ENCODE measurements at places on chromosomes 12 and 14. TPM values are rescaled to one million over a fixed set of nuclear protein-coding genes. Genes with fewer than 3 reads are reported as not detected.

Gene GPR84
- total RNA-seq, result not detected

- no peak overlapping the region for H3K4me3 ChIP-seq
- no peaks in the 10 kb centered on the region for H3K27me3 ChIP-seq
- no peaks in the 10 kb centered on the region for H3K36me3 ChIP-seq
- no peak for DNase-seq
Observed at GRCh38 chr14:95290021-95290420, 29.7 kb downstream of the CLMN start.

Gene GLIPR1L2
- total RNA-seq, result not detected

Gene DEGS2
- 53.0 TPM for total RNA-seq

Gene SSTR1
- 15.6 TPM for total RNA-seq

Gene RAD9B
- total RNA-seq, result 0.73 TPM

GRCh38 chr12:114710151-114710550 is 26.2 kb upstream of the TBX3 start:
- no peaks in the 10 kb centered on the region for H3K4me1 ChIP-seq
- peaks cover 44% of the 10 kb centered on the region for H3K27me3 ChIP-seq
- no peak overlapping the region for H3K4me3 ChIP-seq
- DNase-seq, result no peak

DNA sequence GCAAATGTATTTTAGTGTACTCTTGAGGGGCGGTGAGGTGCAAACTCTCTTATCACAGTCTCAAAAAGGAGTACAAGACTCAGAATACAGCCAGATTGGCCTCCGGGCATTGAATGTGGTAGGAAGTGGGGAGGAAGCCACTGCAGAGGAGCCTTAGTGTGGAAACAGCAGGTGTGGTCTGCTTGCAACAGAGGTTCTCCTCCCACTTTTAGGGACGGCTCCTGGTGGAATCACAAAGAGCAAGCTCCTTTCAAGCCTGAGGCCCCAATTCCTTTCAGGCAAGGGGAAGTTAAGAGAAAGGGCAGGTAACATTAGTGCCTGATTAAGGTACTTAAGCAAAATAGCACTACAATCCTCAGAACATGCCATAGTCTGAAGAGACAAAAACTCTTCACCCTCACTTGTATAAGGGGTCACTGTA is 23.7 kb upstream of the SLC2A3 start:
- no peak for DNase-seq
- peak overlapping the region; percentile 72 for H3K27ac ChIP-seq
- H3K4me3 ChIP-seq, result no peak overlapping the region
- H3K36me3 ChIP-seq, result no peaks in the 10 kb centered on the region

DNA sequence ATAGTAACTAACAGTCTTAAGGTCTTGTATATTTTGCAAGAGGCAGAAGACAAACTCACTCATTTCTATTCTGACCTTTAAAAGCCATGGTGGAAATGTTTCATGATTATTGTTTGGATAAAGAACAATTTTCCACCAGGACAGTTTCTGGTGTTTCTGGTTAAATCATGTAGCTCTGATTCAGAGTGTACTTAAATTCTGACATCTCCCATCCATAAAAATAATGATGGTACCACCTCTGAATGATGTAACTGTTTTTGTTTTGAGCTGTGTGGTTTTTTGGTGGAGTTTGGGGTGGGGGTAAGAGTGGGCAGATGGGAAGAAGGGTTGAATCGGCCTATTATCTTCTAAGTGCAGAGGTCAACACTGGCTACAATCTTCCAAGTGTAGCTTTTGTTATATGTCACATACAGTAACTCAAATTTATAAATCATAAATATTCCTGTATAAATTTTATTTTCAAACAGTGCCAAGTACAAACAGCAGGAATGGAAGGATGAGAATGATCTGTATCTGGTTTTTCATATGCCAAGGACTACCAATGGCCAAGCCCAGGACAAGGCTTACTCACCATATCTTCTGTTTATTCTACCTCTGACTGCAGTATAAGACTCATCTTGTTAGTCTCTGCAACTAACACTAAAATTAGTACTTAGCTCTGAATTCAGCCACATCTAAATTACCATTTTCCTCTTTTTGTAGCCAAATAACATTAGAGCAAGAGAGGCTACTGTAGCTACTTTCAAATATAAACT is 108.7 kb downstream of the BCAT1 start:
- H3K36me3 ChIP-seq, result no peaks in the 10 kb centered on the region
- DNase-seq, result no peak
- no peaks in the 10 kb centered on the region for H3K27me3 ChIP-seq
- H3K27ac ChIP-seq, result peak overlapping the region; percentile 57
- H3K4me3 ChIP-seq, result no peak overlapping the region

DNA sequence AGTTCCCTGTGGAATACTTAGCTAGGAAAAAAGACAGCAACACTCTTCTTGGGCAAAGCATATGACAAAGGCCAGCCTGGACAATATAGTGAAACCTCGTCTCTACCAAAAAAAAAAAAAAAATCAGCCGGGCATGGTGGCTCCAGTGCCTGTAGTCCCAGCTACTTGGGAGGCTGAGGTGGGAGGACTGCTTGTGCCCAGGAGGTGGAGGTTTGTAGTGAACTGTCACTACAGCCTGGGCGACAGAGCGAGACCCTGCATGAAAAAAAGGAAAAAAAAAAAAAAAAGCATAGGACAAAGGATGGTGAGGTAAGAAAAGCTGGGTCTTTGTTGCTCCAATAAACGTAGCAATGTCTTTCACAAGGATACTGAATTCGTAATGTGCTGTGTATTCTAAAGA is 1.1 kb downstream of the TXNDC16 start:
- no peaks in the 10 kb centered on the region for H3K36me3 ChIP-seq
- no peaks in the 10 kb centered on the region for H3K27me3 ChIP-seq
- no peak for DNase-seq
- H3K27ac ChIP-seq, result peak overlapping the region; percentile 95

Gene DPPA3
- total RNA-seq, result not detected

Gene INHBC
- not detected for total RNA-seq

- no peaks in the 10 kb centered on the region for H3K36me3 ChIP-seq
- H3K4me3 ChIP-seq, result no peak overlapping the region
- H3K27ac ChIP-seq, result no peak overlapping the region
Observed at GRCh38 chr12:60863421-60863820, 1267.6 kb downstream of the SLC16A7 start.

- peaks cover 6% of the 10 kb centered on the region for H3K36me3 ChIP-seq
- peak; percentile 76 for DNase-seq
- peaks cover 50% of the 10 kb centered on the region for H3K4me1 ChIP-seq
Observed at GRCh38 chr12:53659011-53659551, 16.8 kb downstream of the ATP5MC2 start.

- no peak for DNase-seq
- H3K4me1 ChIP-seq, result no peaks in the 10 kb centered on the region
- H3K4me3 ChIP-seq, result no peak overlapping the region
- no peaks in the 10 kb centered on the region for H3K27me3 ChIP-seq
- H3K36me3 ChIP-seq, result no peaks in the 10 kb centered on the region
Observed at GRCh38 chr12:58720421-58720820, 199.9 kb downstream of the LRIG3 start.

Gene GLS2
- 7.6 TPM for total RNA-seq

GRCh38 chr12:32010631-32011336 is 51.6 kb downstream of the RESF1 start:
- no peak overlapping the region for H3K27ac ChIP-seq
- no peak for DNase-seq
- H3K4me1 ChIP-seq, result no peaks in the 10 kb centered on the region
- no peak overlapping the region for H3K4me3 ChIP-seq
- H3K27me3 ChIP-seq, result no peaks in the 10 kb centered on the region

Gene TBX3
- 11.2 TPM for total RNA-seq

GRCh38 chr12:4002601-4003000 is 129.4 kb upstream of the PARP11 start:
- H3K36me3 ChIP-seq, result no peaks in the 10 kb centered on the region
- no peak overlapping the region for H3K4me3 ChIP-seq
- DNase-seq, result no peak
- H3K27ac ChIP-seq, result no peak overlapping the region
- no peaks in the 10 kb centered on the region for H3K4me1 ChIP-seq
- no peaks in the 10 kb centered on the region for H3K27me3 ChIP-seq

Gene GNB3
- 0.89 TPM for total RNA-seq

DNA sequence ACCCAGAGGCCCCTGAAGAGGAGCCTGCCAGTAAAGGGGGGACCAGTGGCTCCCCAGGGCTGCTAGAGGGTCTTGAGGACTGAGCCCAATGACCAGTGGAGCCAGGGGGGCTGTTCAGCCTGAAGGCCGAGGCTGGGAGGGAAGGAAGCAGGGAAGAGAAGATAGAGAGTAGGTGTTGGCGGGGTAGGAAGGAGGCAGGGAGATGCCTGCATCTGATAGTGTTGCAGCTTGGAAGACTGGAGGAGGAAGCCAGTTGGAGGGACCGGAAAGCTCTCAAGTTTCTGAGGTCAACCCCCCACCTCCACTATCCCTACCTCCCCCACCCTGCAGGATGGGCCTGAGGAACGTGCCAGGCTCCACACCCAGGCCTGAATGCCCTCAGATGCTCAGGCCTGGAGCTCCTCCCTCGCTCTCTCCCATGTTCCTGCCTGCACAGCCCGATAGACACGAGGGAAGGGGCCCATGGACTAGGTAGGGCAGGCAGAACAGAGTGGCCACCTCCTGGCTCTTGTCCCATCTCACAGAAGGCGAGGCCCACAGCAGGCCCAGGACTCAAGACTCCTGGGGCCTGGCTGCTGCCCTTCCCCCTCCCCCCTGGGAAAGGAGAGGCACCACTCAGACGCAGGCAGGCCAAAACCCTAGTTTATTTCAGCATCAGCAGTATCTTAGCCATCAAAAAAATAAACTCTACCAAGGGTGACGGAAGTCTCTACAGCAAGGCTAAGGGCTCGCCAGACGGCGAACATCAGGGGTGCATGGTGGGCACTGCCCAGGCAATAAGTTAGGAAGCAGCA is 3.4 kb downstream of the CKB start:
- H3K4me3 ChIP-seq, result no peak overlapping the region
- peak overlapping the region; percentile 94 for H3K27ac ChIP-seq
- peaks cover 7% of the 10 kb centered on the region for H3K36me3 ChIP-seq
- H3K4me1 ChIP-seq, result peaks cover 61% of the 10 kb centered on the region
- H3K27me3 ChIP-seq, result no peaks in the 10 kb centered on the region

Gene SLC39A5
- 450 TPM for total RNA-seq

DNA sequence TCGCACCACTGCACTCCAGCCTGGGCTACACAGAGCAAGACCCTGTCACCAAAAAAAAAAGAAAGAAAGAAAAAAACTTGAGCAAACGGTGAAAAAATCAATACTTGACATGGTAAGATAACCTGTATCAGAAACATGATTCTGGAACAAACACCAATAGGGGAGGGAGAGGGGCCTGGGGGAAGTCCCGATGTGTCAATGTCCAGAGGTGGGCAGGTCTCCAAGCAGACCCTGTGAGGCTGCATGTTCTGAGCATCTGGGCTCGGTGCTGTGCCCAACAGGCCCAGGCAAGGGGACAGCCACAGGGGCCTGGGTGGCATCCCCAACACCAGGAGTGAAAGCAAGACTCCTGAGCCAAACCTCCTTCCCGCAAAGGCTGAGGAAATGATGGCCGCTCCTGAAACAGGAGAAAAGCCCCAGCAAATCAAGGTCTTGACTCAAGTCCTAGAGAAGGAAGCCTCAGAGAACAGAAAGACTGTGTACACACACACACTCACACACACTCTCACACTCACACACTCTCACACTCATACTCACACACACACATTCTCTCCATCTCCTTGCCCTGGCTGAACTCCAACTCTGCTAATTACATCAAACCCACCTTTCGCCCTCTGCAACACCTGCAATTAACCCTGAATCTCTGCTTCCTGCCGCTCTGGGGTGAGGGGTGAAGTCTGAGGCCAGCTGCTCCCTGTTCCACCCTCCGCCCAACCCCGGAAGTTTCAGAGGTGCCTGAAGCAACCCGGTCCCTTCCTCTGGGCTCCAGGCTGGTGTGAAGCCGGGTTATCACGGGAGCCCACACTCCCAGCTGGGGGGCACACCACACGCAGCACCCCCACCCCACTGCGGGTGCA is 20.4 kb downstream of the CCDC88C start:
- peaks cover 69% of the 10 kb centered on the region for H3K4me1 ChIP-seq
- peak overlapping the region; percentile 81 for H3K27ac ChIP-seq
- DNase-seq, result peak; percentile 72
- no peaks in the 10 kb centered on the region for H3K27me3 ChIP-seq
- peak overlapping the region; percentile 1 for H3K4me3 ChIP-seq

GRCh38 chr12:49200919-49201594 is 12.2 kb upstream of the TUBA1A start:
- no peak overlapping the region for H3K4me3 ChIP-seq
- H3K36me3 ChIP-seq, result no peaks in the 10 kb centered on the region
- peak; percentile 87 for DNase-seq
- peak overlapping the region; percentile 76 for H3K27ac ChIP-seq
- no peaks in the 10 kb centered on the region for H3K27me3 ChIP-seq

Gene DYNC1H1
- total RNA-seq, result 651 TPM

DNA sequence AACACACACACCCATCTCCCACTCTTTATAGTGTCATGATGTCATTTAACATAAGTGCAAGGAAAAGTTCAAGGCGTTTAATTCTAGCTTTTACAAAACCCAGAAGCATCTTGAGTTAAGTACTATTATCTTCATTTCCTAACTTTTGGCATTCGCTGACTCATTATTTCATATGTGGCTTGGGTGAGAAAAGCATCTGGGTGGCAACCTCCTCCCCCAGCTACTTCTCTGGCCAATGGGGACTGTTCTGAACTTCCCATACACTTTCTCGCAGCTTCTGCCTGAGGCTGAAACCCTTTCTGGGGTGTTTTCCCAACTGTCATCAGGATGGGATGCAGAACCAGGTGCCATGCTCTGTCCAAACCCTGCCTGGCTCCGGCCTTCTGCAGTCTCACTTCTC is 2.8 kb upstream of the MARK3 start:
- no peak overlapping the region for H3K4me3 ChIP-seq
- H3K27me3 ChIP-seq, result no peaks in the 10 kb centered on the region
- no peak for DNase-seq
- no peak overlapping the region for H3K27ac ChIP-seq

DNA sequence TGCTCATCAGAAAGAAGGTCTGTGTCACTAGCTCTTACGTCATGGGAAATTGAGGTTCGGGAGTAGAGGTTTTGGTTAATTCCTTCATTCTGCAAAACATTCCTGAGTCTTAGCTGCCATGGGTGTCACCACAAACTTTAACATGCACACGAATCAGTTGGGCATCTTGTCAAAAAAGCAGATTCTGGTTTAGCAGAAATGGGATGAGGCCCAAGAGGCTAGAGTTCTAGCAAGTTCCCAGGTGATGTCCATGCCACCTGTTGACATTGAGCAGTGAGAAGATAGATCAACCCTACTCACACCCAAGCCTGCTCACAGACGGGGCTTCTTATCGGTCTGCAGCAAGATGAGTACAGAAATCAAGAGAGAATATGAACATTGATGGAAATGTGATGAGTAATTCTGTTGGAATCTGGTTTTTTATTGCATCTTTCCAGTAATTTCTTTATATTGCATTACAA is 11.7 kb upstream of the RIN3 start:
- H3K4me3 ChIP-seq, result no peak overlapping the region
- no peaks in the 10 kb centered on the region for H3K27me3 ChIP-seq
- no peak for DNase-seq
- H3K27ac ChIP-seq, result no peak overlapping the region
- peaks cover 4% of the 10 kb centered on the region for H3K4me1 ChIP-seq

DNA sequence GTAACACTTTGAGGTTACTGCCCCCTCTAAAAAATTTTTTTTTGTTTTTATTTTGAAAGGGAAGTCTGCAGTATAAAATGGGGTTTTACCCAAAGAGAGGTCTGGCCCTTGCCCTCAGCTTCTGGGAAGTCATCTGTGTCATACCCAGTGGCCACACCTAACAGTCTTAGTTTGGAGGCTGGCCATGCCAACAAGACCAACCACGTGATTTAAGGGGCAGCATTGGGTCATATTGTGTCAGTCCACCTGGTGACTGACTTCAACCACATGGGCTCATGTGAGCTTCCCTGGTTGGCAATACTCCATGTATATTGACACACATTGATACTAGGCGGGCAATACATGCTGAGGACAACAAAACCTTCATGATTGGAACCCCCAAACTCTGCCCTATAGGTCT is 173.9 kb downstream of the GXYLT1 start:
- no peak for DNase-seq
- H3K4me3 ChIP-seq, result no peak overlapping the region
- no peaks in the 10 kb centered on the region for H3K27me3 ChIP-seq

Gene NXPH4
- total RNA-seq, result 0.18 TPM

Gene TROAP
- total RNA-seq, result 54.2 TPM
